ENCODE measurements at places on chromosomes 16 and 17.

- DNase-seq = no peak
These were observed 432.6 kb downstream of the UTP18 start for GRCh38 chr17:51692917-51693316.

DNA sequence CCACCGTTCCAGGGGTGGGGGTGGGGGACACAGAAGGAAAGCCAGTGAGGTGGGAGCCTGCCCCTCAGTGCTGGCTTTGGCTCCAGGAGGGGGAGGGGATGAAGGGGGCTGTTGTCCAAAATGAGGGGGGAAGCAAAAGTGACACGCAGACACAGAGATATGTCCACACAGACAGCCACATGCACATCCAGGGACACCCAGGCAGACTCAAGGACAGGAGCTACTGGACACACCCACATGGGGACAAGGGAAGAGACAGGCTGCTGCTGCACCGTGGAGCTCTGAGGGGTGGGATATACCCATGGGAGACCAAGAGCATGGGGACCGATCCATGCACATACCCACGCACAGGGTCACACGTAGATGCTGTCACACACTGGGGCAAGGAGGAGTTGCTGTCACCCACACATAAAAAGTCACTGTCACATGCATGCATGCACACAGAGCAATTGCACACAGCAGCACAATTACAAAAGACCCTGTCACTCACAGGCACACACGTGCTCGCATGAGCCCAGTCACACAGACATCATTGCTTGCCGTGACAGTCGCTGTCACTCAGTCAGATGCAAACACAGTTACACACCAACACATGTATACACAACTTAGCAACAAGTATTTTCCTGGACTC, 1.3 kb downstream of the THRA start:
- peak; percentile 74 for DNase-seq

- no peak for DNase-seq
These were observed 809 bp downstream of the C16orf90 start for GRCh38 chr16:3494386-3494973.

- no peak for DNase-seq
These were observed 11.0 kb upstream of the XYLT1 start for GRCh38 chr16:17481736-17482135.

DNA sequence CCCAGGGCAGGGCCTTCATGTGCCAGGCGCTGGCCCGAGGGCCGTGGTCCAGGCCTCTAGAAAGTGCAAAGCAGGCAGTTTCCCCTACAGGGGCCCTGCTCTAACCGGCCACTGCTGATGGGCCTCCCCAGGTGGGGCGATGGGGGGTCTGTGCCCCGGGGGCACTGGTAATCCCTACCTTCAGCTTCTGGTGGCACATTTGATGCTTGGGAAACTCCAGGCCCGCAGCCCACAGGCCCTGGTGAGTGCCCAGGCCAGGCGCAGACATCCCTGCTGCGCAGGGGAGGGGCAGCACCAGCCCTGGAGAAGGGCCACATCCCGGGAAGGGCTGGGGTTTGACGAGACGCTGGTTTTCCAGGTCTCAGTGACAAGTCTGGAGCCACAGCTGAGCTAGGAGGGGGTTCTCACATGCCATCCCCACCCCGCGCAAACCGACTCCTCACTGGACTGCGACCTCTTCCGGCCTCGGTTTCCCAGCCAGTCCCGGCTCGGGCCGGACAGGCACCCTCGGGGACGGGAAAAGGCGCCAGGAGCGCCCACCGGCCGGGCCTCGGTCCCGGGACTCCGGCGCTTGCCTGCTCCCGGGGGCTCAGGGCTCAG, 1.6 kb downstream of the DOC2B start:
- no peak for DNase-seq

- peak; percentile 62 for DNase-seq
These were observed 500 bp downstream of the COX6A2 start for GRCh38 chr16:31427441-31428278.

DNA sequence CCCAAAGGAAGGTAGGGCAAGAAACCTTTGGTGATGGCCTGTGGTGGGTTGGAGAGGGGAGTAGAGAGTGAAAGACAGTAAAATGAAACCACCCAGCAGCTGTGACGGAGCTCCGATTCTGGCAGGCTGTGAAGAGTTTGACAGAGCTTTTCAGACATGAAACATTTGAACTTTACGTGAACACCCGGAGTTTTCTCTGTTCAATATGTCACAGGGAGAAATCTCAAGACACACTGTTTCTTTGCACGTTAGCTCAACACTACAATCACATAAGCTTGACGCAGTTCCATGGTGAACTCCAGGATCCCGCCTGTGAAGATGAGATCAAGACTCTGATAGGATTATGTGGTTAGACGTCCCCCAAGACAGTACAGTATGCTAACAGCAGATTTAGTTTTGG, 79.6 kb upstream of the CDH11 start:
- DNase-seq = no peak

DNA sequence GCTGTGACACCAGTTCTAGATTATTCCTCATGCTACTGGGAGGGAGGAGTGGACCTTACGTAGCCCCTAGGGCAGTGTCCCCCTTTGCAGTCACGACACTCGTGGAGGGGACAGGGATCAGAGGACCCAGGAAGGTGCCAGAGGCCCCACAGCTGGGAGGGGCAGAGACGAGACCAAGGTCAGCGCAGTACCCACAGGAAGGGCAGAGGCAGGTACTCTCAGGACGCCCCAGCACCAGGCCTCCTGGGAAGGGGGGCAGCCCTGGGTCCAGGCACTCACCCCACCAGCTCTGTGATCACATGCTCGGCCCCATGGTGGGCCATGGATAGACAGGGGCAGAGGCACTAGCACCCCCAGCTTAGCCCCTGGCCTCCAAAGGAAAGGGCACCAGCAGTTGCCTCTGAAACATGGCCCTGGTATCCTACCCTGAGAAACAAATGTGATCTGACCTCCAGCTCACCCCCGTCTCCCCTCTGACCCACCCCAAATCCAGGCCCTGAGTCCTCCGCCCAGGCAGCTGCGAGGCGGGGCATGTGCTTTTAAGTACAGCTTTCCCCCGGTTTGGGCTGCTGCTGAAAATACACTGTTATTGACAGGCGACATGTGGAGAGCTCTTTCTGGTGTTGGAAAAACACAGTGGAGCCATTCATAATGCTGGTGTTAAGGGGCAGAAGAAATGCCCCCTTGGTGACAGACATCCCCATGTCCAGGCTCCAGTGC, 361.9 kb downstream of the C16orf95 start:
- no peak for DNase-seq

- no peak for DNase-seq
These were observed 408 bp upstream of the KPNA2 start for GRCh38 chr17:68035131-68035522.

DNA sequence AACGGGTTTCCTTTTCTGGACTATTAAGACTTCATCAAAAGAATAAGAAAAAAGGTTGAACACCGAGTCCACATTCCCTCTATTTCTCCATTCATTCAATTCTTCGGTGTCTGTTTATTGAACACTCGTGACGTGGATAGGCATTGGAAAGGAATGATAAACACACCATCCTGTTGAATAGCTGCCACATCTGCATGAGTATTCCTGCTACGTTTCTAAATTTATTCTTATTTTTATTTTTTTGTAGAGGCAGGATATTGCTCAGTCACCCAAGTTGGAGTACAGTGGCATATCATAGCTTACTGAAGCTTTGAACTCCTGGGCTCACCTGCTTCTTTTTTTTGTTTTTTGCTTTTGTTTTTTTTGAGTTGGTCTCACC, 80.8 kb upstream of the CIBAR2 start:
- no peak for DNase-seq

GRCh38 chr16:18582902-18583301, 21.0 kb upstream of the NOMO2 start:
- DNase-seq = no peak

DNA sequence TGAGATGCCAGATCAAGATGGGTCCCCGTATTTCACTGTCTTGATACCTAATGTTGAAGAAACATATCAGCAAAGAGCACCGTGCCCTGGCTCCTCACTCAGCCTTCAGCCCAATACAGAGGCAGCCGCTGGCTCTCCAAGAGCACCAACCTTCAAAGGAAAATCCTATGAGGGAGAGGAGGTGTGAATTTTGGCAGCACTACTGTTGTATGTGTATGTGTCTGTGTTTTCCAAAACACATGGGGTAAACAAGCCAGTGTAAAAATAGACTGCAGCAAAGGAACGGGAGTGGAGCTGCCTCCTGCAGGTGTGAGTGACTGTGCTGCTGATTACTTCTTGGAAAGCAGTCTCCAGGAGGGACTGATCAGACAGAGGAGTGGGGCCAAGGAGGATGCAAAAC, 194.0 kb upstream of the CDH5 start:
- no peak for DNase-seq
